ENCODE measurements at places on chromosomes 16 and 17. TPM values are rescaled to one million over a fixed set of nuclear protein-coding genes. Genes with fewer than 3 reads are reported as not detected.

Gene TBC1D3H
- total RNA-seq = not detected

Gene NDE1
- total RNA-seq = 55.9 TPM

Gene HIC1
- total RNA-seq = 7.3 TPM

Gene MYH3
- 5.6 TPM for total RNA-seq

Gene TMEM204
- not detected for total RNA-seq

All from A172 (cell line).